ENCODE measurements at places on chromosomes 12 and 14.

DNA sequence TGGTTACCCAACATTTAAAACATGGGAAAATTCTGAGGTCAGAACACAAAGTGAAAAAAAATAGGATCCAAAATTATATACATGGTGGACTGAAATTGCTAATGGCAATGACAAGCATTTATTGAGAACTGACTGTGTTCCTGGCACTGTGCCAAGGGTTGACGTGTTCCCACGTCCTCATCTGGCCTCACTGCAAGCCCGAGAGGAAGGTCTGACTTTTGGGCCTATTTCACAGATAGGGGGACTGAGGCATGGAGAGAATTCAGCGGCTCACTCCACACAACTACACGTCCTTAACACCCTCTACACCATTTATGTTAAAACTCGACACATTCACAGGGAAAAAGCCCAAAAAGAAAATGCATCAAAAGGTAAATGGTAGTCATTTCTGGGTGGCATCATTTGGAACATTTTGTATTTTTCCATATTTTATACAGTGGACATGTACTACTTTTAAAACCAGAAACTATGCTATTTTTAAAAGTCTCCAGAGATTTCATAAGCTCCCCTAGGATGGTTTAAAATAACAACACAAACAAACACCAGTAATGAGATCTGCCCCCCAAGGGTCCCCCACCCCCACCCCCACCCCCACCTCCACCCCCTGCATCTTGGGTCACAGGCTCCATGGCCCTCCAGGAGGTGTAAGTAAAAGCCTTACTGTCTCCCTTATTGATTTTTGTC, 27.7 kb downstream of the CLMN start:
- DNase-seq: no peak

DNA sequence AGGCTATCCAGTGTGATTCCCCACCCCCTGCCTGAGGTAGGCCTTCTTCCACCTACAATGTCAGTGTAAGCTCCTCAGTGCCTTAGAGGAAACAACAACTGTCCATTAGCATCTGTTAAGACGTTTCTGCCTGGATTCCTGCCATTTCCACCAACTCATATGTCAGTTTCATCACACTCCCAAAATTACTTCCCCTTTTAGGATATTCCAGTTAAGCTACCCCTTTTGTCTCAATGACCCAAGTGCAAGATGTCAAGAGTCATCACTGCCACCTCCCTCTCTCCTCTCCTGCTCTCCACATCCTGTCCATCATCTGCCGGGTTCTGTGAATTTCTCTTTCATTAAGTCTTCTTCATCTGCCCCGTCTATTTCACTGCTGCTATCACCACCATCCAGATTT, 189.4 kb downstream of the DPF3 start:
- DNase-seq: no peak

DNA sequence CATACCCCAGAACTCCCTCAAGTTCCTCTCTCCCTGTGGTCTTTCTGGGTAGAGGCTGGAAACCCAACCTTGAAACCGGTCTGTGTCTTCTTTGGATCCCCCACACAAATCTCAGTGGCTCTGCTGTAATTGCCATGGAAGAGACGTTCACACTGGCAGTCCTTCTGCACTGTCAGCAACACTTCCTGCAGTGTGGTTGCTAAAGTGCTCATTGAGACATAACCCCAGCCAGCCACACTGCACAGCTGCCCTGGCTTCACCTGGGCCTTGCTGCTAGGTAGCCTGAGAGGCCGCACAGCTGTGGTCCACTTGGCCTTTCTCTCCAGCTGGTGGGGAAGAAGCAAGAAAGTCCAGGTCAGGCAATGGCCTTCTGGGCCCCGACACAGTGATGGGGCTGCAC, 2.4 kb downstream of the GZMH start:
- DNase-seq: no peak

DNA sequence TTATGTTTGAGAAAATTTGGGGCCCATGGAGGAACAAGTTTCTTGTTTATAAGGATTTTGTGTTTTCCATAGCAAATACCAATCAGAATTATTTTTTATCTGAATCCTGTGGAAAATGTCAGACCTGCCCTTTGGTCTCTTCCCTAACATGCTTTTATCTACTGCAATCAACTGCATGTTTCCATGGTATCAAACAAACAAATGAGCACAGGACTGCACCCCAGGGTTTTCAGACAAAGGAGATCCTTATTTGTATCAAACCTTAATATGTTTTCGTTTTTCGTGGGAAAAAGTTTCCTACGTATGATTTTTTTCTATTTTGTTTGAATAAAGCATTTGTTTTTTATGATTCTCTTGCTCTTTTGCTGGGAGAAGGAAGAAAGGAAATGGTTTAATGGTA, 91.1 kb downstream of the GPR135 start:
- no peak for DNase-seq

- no peak for DNase-seq
Measured at GRCh38 chr14:70303545-70304293, 55.8 kb downstream of the COX16 start.

DNA sequence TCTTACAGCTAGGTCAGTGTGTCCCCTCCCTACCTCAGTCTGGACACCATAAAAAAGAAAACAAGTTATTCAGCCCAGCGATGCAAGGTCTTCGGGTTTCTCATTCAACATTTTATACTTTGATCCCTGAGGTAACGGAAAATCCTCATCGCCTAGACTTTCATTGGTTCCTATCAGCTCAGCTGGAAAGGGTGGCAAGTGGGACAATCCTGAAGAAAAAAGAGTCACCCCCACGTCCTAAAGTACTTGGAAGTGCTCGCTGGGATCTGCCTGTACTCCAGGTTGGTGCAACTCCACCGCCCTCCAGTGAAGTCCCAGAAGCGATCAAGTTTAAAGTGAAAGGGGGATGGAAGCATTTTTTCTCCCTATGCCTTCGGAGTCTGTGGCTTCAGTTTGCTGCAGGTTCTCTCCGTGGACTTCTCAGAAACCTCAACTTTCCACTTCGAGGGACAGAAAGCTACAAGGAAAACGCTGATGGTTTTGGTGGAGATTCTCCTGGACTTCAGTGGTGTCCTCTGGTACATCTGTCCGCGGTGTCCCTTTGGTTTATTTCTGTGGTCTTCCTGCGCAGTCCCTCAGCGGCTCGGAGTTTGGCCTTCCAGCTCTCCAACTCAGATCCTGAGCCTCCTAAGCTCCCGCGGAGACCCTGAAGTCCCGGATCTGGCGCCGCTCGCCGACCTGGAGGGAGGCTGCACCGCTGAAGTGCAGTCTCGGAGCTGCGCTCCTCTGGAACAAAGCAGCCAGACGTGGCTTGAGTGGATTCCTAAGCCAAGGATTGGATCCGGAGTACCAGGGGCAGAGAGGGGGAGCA, 1.8 kb upstream of the LRFN5 start:
- DNase-seq: no peak

- no peak for DNase-seq
Measured at GRCh38 chr14:73770977-73771847, 57.0 kb upstream of the PNMA1 start.

DNA sequence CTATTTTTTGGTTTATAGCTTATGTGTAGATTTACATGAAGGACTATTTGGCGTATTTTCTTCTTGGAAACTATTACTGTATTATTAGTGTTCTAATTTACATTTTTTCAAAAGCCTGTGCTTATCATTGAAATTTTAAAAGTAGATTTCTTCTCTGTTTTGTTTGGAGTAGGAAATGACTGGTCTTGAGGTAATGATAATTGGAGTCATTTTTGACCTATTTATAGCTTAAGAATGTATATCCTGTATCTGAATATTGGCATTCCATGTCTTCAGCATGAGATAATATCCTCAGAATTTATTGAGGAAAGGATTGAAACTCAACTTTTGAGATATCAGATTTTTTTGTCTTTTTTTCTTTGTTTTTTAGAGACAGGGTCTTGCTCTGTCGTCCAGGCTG, 193.4 kb downstream of the ERC1 start:
- no peak for DNase-seq

DNA sequence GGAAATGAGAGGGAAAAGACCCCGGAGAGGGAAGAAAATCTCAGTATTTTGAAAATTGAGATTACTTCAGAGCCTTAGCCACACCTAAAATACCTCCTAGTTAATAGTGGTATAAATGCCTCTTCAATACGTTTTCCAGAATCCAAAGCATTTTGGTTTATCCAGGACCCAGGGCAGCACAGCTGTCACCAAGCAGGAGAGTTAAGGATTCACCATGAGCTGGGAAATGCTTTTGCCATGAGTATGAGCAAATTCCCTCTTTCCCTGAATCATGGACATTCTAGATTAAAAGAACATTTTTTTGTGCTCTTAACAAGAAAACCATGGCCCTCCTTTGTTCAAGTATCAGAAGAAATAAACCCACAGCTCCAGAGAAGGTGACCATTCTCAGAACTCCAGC, 21.8 kb upstream of the RTRAF start:
- no peak for DNase-seq

DNA sequence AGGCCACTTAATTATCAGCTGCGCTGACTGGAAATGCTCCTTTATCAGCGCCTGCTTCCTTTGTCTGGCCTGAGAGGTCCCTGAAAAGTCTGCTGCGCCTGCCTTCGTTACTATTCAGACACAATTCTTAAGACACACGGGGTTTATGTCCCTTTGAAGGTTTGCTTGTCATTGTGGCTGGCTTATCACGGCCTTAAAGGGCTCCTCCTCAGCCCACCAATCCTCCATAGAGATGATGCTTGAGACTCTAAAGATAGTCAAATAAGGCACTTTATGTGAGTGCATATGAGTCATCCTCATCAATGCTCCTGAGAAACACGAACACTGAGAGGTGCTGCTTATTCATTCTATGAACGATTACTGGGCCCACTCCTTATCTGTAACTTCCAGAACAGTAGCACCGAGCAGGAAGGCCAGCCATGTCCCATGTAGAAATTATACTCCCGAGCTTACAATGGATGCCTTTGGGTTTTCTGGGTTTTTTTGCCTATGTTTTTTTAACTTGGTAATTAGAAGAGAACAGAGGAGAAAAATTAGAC, 1268.2 kb upstream of the TMEM132C start:
- no peak for DNase-seq

- no peak for DNase-seq
Measured at GRCh38 chr12:15722951-15723350, 66.2 kb downstream of the EPS8 start.

DNA sequence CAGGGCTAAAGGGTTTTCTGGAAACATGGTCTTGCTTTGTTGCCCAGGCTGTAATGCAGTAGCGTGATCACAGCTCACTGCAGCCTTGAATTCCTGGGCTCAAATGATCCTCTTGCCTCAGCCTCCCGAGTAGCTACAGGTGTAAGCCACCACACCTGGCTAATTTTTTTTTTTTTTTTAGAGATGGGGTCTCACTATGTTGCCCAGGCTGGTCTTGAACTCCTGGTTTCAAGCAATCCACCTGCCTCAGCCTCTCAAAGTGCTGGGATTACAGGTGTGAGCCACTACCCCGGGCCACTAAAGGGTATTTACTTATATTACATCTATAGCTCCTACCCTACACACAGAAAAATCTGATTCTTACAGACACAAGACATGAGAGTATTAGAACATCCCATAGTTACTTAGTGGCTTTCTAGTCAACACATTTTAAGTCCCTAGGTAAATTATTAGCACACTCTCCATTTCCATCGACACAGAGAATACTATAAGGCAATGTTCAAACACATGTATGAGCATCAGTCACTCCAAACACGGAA, 6.2 kb upstream of the DCAF11 start:
- DNase-seq: no peak

DNA sequence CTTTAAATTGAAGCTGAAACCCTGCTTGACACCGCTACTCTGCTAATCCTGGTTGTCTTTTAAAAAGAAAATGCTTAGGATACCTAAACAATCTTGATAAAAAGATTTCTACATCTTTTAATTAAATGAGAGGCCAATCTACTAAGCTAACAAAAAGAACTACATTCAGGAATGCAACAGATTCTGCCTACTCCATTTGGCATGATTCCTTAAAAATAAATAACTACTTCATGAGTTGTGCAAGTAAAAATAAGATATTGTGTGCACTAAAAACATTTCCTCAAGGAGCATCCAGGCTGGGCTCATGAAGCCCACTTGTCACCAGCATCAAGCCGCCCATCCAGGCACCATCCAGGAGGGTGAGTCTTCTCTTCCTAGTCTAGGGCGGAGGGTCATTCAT, 197.5 kb downstream of the PAX9 start:
- no peak for DNase-seq

DNA sequence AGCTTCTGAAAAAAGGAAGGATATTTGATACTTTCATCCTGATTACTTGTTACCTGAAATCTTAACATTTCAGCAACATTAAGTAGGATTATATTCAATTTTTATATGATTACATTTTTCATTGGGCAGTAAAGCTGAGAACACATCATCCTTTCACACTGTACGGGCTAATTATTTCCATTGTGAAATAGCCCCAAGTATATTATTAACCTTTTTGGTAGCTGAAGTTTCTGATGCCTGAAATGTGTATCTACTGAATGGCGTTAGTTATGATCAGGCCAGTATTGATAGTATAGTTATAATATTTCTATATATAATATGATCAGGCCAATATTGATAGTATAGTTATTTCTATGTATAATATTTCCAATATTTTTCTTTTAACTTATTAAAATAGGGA, 10.1 kb downstream of the SPATS2 start:
- DNase-seq: no peak

GRCh38 chr14:77790566-77791224, 9.2 kb upstream of the ADCK1 start:
- DNase-seq: no peak

DNA sequence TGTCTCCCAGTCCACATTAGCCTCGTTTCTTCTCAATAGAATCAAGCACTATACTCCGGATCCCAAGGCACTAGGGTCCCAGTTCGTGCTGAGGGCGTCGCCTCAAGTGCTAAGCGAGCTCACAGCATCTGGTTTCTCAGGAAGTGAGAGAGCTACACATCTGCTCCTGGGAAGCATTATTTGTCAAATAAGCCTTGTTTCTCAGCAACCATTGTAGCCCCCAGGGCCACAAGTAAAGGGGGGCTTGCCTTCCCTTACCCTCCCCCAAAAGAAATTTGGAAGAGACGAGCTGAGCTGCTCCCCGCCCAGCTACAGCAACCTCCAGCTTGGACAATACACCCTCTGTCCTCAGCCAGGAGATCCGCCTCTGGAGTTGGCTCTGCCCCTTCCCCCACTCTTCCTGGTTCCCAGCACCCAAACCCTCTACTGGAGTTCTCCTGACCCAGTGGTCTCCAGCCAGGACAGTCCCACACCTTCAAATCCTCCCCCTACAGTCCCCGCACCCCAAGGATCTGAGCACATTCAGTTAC, 5.7 kb upstream of the TNS2 start:
- DNase-seq: no peak
